Activated CD4-positive, alpha-beta T cell treated with anti-CD3 and anti-CD28 coated beads for 36 hours (primary cell): ENCODE measurements at places on chromosomes 1 and 21. TPM values are rescaled to one million over a fixed set of nuclear protein-coding genes. Genes with fewer than 3 reads are reported as not detected.

Gene ELF3
- 0.49 TPM for total RNA-seq

Gene TPTE
- not detected for total RNA-seq

Gene PRDM2
- total RNA-seq: 46.7 TPM

Gene C1QC
- total RNA-seq: not detected

Gene CELF3
- not detected for total RNA-seq

Gene LCE3D
- not detected for total RNA-seq

Gene OTUD7B
- 20.1 TPM for total RNA-seq

Gene CNR2
- not detected for total RNA-seq

Gene ANKRD45
- total RNA-seq: not detected

Gene RNU11
- not detected for total RNA-seq

Gene TSPEAR
- total RNA-seq: not detected

Gene KIF14
- total RNA-seq: 14.9 TPM

Gene FNDC10
- total RNA-seq: 1.7 TPM

Gene KCNQ4
- total RNA-seq: 0.58 TPM

Gene TADA1
- 16.0 TPM for total RNA-seq

Gene FAM72C
- 15.3 TPM for total RNA-seq

Gene RAB13
- 16.6 TPM for total RNA-seq

Gene FASLG
- 4.0 TPM for total RNA-seq

Gene RGSL1
- not detected for total RNA-seq

Gene ZMYM4
- total RNA-seq: 27.8 TPM

Gene KRTAP10-5
- total RNA-seq: not detected

Gene ROR1
- not detected for total RNA-seq

Gene MFAP2
- not detected for total RNA-seq

Gene GBP5
- total RNA-seq: 137 TPM

Gene GNG4
- 1.7 TPM for total RNA-seq

Gene PTPRU
- 0.37 TPM for total RNA-seq

Gene CD52
- total RNA-seq: 217 TPM

Gene ADCY10
- total RNA-seq: 0.30 TPM

Gene PDC
- not detected for total RNA-seq

Gene USP25
- total RNA-seq: 35.8 TPM

Gene CSDE1
- total RNA-seq: 458 TPM

Gene ADAM30
- not detected for total RNA-seq

Gene KRTAP12-2
- not detected for total RNA-seq

Gene PRKAA2
- total RNA-seq: not detected

Gene SYT2
- total RNA-seq: not detected

Gene GBP1
- 79.9 TPM for total RNA-seq

Gene CD5L
- not detected for total RNA-seq

Gene GPR3
- total RNA-seq: 1.3 TPM

Gene FAM43B
- total RNA-seq: not detected
